Activated CD4-positive, alpha-beta memory T cell treated with anti-CD3 and anti-CD28 coated beads, Interleukin-2, amount 10 ng/mL, durations not matched to agents 7 days and 5 days (primary cell): ENCODE measurements at places on chromosomes 12 and 14. TPM values are rescaled to one million over a fixed set of nuclear protein-coding genes. Genes with fewer than 3 reads are reported as not detected.

The XPOT gene
- 119 TPM for total RNA-seq

The PPP1R1A gene
- total RNA-seq = not detected

DNA sequence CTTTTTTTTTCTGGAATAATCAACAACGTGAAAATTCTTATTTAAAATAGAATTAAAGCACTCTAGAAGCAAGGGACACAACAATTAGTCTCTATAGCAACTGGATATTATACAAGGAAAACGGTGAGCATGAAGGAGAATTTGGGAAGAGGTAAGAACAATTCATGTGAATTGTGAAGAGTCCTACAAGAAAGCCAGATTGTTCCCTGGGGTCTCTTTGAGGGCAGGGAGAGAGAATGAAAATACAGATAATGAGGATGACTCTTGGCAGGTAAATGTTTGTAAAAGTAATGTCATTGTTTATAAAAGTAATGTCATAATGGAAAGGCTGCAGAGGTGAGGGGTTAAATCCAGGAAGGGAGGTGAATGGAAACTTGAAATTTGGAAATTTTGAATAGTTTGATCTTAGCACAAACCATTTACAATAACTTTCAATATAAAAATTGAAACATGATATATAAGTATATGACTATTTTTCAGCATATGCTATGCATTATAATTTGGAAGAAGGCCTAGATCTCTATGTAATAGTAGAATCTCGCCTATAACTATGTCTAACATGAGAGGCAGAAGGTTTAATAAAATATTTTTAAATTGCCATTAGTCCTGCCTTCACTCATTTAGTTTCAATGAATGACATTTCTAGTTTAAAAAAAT lies 378.8 kb upstream of the DCN start:
- no peak for DNase-seq

GRCh38 chr12:94133964-94134795 lies 14.2 kb upstream of the PLXNC1 start:
- peak; percentile 35 for DNase-seq

- no peak for DNase-seq
Measured at GRCh38 chr12:58915634-58916033, 4.7 kb downstream of the LRIG3 start.

- DNase-seq = no peak
Measured at GRCh38 chr12:67701121-67701520, 52.6 kb downstream of the DYRK2 start.

- no peak for DNase-seq
Measured at GRCh38 chr12:39572551-39572950, 47.1 kb downstream of the ABCD2 start.

DNA sequence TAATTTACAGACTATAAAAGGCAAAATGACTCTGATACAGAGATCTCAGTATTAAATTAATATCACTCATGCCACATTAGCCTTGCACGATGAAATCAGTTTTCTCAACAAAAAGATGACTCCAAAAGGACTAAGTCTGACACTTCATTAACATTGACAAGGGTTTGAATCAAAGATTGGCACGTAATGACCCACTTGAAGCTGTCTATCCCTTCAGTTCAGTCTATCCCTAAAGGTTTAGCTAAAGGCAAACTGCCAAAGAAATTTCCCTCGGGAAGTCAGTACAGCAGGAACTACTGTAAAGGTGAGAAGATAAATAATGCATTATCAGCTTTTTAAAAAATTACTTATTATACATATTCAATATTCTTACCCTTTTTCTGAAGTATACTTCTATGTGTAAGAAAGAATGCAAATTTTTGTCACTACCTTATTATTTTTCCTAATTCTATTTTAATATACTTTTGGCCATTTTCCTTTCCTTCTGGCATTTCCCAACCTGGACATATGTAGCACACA lies 127.1 kb downstream of the NELL2 start:
- DNase-seq = no peak

DNA sequence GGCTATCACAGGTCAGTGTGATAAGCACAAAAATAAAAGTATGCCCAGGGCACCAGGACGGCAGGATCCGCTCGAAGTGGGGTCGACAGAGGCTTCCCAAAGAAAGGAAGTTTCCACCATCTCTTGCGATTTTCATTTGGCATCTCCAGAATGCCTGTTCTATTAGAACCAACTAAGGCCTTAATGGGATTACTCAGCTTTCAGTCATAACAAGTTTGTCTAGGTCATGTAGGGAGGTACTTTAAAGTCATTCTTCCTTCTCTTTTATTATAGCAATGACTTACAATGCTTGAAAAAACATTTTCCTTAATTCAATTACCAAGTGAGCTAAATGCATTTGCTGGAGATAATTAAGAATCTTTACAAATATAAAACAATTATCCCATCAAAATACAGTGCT lies 83.6 kb upstream of the DIO3 start:
- DNase-seq = peak; percentile 4

GRCh38 chr12:32051511-32052211 lies 55.0 kb upstream of the BICD1 start:
- no peak for DNase-seq

- DNase-seq = no peak
Measured at GRCh38 chr12:131603106-131603938, 107.6 kb upstream of the SFSWAP start.
